ENCODE measurements at places on chromosomes 2 and 18.

DNA sequence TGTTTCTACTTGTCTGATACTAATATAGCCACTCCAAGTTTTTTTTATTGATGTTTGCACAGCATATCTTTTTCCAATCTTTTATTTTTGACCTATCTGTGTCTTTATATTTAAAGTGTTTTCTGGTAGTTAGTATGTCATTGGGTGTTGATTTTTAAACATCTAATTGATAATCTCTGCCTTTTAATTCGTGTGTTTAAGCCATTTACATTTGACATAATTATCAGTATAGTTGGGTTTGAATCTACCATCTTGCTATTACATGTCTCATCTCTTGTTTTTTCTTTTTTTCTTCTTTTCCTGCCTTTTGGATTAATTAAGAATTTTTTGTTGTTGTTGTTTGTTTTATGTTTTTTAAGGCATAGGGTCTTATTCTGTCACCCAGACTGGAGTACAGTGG is 44.2 kb downstream of the TAF1B start:
- no peak for DNase-seq

- DNase-seq: no peak
These were observed 18.2 kb upstream of the ADAM17 start for GRCh38 chr2:9573840-9574239.

DNA sequence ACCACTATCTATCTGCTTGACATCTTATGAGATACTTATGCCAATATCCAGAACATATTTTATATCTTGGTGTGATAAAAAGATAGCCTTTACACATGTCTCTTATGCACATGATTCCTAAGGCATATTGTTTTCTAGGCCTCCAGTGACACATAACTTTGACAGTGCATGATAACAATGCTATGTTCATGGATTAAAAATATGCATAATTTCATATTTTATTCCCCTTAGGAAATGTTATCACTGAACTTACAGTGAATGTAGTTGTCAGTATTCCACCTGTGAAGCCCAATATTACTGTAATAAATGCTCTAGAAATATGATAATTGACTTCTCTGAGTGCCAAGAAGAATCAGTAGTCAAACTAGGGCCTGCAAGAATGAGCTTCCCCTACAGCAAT is 532.3 kb downstream of the SPAG16 start:
- DNase-seq: no peak

DNA sequence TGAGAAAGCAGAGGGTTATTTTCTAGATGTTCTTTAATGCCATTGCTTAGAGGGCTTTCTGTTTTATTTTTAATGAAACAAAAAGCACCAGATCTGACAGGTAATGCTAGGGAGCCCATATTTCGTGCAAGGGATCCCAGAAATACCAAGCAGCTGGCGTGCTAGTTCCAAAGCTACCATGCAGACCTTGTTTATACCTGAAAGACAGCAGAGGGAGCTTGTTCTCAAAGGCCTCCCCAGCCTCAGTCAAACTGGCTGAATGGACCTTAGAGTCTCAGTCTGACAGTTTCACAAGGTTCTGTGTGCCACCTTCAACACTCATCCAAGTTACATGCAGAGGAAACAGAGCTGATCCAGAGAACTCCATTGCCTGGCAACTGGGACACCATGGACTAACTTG is 48.6 kb downstream of the GALNT14 start:
- no peak for DNase-seq

GRCh38 chr18:23887493-23887892 is 127.1 kb upstream of the TTC39C start:
- DNase-seq: no peak

DNA sequence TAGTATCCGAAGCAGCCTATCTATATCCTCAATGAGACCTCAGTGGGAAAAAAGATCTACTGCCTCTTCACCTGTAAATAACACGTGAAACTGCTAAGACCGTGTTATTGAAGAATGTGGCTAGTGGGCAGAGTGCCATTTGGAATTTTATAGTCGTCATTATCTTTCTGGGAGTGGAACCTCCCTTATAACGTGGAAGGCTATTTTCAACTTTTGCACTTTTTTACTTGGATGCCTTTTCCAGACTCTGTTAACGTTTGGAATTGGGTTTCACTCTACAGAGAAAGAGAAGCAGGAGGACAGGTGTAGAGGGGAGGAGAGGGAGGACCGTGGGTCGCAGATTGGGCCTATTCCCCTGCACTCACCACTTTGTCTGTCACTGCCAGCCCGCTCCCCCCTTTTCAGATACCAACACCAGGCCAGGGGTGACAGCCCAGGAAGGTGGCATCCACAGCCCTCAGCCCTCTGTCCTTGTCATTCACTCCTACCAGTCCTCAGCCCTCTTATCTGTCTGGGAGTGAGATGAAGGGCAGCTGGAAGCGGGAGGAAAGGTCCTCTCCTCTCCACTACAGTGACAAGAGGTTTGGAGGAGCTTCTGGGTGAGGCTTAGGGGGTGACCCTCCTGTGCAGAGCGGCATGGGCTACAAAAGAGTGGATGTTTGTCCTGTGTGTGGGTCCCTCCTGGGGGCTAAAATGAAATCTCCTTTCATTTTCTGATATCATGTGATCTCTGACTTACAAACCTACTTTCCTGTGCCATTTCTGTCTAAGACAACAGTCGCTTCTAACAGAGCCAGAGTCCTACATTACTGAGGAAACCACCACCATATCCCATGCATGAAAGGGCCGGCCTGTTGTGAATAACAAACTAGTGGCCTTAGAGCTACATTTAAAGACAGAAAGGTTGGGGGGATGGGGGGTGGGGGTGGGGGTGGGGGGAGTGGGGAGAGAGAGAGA is 23.9 kb upstream of the CEP68 start:
- DNase-seq: no peak

- DNase-seq: no peak
These were observed 56.5 kb downstream of the ACAA2 start for GRCh38 chr18:49756671-49757362.

Data from activated naive CD4-positive, alpha-beta T cell treated with anti-CD3 and anti-CD28 coated beads, Interleukin-2, amount 10 ng/mL, durations not matched to agents 7 days and 5 days (primary cell).